ENCODE measurements at places on chromosomes 2 and 18.
A peak's percentile ranks its signal among the peaks of the same experiment; 100 is the strongest.

DNA sequence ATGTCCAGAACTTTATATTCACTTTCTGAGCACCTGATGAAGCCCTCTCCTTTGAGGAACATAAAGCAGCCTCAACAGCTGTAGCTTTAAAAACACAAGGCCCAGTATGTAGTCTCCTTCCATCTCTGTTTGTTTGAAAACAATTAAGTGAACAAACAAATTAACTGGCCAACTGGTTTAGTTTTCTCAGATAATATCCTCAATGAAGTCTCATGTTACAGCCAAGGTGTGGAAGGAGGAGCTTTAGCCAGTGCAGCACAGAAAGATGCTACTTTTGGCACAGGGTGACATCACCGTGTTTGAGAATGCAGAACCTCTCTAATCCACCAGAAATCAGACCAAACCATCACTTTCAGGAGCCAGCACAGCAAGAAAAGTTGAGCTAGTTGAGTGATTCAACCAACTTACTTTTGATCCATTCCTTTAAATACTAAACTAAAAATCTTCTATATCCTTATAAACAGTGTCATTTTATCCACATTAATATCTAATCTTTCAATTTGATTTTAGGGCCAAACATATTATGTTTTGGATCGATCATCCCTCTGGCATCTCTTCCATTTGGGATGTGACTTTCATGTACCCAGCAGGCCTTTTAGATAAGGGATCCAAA lies 488.7 kb downstream of the ARHGAP15 start:
- DNase-seq = no peak

DNA sequence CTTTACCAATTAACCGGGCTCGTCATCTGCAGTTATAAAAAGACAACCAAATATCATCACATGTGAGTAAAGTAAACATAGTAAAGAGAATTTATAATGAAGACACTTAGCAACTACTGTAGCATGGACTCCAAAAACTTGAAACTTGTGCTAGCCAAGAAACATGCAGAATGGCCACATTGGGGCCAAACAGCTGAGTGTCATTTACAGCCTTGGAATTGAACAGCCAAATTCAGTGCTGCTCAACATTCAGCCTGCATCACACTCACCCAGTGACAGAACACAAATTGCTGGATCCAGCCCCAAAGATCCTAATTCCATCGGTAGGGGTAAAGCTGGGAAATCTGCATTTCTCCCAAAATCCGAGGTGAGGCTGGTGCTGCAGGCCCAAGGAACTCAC lies 224.8 kb upstream of the GYPC start:
- no peak for DNase-seq

DNA sequence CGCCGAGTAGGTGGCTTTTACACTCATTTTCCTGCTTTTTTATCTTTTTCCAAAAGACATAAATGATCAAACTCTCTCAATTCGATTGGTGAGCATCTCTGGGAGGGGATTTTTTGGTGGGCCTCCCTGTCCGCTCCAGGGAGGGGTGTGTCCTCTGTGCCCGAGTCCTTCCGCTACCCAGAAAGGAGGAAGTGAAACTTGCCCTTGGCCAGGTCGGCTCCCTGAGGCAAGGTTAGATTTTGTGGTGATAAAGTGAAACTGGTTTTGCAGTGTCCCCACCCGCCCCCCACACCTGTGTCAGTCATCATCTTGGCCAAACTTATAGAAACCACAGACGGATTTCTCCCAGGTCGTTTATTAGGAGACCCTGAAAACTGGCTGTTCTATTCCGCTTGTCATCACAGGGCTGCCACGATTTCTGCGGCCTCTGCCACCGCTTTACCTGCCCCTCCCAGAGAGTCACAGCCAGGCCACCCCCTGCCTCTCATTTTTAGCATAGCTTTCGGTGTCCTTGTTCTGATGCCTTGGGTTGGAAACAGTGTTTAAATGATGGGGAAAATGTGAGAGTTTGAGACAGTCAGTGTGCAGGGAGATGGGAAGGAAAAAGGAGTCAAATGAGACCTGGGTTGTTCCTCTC lies 93.6 kb downstream of the SH3BP4 start:
- DNase-seq = peak; percentile 7

- peak; percentile 26 for DNase-seq
These were observed 20.6 kb downstream of the TMEM87B start for GRCh38 chr2:112075490-112076260.

DNA sequence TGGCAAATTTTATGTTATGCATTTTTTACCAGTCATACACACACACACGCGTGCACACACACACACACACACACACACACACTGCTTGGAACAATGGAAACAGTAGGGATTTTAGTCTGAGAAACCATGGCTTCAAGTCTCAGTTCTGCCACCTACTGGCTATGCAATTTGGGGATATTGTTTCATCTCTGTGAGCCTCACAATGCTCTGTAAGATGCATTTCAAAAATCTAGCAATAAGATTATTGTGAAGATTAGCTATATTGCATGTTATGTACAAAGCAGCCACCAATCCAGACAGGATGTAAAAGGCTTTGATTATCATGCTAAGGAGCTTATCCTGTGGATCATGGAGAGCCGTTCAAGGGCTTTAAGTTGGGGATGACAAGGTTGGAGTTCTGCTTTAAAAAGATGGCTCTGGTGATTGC lies 401.4 kb downstream of the NBAS start:
- peak; percentile 16 for DNase-seq

- DNase-seq = no peak
These were observed 102.7 kb upstream of the PELI1 start for GRCh38 chr2:64246962-64247361.

DNA sequence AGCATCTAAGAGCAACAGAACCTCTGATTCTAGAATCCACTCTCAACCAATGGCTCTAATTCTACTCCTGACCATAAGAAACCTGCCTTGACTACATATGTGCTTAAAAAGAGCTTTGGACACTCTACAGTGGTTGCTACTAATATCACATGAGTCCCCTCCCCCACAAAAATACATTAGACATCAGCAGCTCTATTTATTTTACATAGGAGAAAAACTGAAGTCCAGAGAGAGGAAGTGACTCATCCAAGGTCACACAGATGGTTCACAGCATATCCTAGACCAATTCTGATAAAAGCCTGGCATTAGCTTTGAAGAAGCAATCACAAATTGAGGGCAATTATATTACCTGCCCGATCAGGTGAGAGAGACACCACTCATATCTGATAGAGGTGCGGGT lies 49.8 kb downstream of the ALK start:
- peak; percentile 4 for DNase-seq

- no peak for DNase-seq
These were observed 182.2 kb downstream of the BCL11A start for GRCh38 chr2:60371219-60371618.

- no peak for DNase-seq
These were observed 15.6 kb downstream of the PDE6D start for GRCh38 chr2:231765496-231765929.

GRCh38 chr2:144170179-144170578 lies 349.7 kb downstream of the ZEB2 start:
- no peak for DNase-seq

GRCh38 chr2:179860255-179861026 lies 971 bp downstream of the ZNF385B start:
- DNase-seq = no peak

DNA sequence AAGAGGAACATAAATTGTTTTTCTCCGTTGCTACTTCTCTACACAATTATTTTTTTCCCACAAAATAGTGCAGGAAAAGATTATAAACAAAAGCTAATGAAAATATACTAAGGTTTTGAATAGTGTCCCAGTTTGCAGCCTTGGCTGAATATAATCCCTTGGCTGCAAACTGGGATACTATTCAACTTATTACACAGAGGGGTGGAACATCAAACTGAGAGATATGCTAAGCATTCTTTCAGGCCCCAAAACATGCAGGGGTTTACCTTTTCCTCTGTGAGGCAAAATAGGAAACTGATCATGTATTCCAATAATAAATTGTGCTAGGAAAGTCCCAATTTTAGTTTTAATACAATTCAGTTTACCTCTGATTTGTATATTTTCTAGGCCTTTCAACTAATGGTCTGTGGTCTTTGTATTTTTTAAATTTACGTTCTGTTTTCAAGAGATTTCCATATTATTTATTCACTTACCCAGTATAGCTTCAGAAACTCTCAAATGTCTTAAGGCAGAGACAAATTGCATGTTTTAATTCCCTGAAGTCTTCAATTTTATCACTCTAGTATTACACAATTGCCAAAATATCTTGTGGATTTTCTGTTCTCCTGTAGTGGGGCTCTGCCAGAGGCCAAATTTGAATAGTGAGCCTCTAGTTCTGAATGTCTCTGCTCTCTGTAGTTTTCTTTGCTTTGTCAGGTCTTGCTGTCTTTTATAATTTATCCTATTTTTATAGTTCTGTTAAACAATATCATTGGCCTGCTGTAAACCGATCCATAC lies 63.9 kb downstream of the PPP1R1C start:
- no peak for DNase-seq

- peak; percentile 89 for DNase-seq
These were observed 1.4 kb downstream of the CYRIA start for GRCh38 chr2:16664052-16664731.

DNA sequence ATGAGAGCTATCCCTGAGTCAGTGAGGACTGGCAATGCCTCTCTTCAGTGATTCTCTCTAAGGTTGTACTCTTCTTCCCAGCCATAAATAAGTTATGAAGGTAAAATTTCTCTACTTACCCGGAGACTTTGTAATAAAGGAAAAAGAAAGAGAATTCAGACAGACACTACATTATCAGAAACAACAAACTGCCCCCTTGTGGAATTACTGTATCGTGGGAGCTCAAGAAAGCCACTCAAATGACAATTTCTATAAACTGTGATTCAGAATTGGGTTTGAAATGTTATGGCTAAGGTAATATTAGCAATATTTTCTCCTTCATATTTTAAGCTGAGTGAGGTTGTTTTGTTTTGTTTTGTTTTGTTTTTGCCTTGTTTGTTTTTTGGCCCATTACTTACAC lies 155.8 kb upstream of the TANK start:
- DNase-seq = no peak

DNA sequence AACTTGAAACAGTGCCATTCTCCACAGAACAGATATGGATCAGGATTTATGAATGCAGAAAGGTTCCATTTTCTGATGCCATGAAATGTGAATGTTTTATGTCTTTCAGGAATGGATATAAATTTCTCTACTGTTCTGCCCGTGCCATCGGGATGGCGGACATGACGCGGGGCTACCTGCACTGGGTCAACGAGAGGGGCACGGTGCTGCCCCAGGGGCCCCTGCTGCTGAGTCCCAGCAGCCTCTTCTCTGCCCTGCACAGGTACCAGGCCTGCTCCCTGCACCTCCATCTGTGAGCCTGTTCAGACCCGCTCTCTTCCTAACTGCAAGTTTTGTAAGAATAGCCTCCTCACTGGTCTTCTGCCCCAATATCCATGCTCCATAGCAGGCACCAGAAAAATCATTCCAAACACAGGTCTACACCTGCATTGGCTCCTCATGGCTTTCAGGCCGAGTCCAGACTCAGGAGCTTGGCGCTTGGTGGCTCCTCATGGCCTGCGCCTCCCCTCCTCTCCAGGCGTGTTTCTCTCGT lies 68.6 kb downstream of the LPIN1 start:
- DNase-seq = no peak

- DNase-seq = no peak
These were observed 184.9 kb upstream of the RAB6C start for GRCh38 chr2:129794540-129794939.
